Stimulated activated CD8-positive, alpha-beta memory T cell treated with anti-CD3 and anti-CD28 coated beads, Interleukin-7, amount 100 ng/mL, for 4 hours (primary cell): ENCODE measurements at places on chromosomes 2 and 18.
A peak's percentile ranks its signal among the peaks of the same experiment; 100 is the strongest.

DNA sequence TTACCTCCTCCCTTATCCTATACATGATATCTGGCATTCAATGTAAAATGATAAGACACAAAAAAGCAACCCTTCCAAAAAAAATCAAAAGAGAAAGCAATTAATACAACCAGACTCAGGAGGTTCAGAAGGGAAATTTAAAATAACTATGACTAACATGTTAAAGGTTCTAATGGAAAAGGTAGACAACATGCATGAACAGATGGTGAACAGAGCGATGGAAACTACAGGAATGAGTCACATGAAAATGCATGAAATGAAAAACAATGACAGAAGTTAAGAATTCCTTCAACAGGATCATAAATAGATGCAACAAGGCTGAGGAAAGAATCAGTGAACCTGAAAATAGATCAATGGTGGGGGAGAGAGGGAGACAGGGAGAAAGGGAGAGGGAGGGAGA, 26.1 kb upstream of the ERCC3 start:
- DNase-seq = no peak

GRCh38 chr2:135563793-135564192, 32.5 kb downstream of the R3HDM1 start:
- DNase-seq = no peak

DNA sequence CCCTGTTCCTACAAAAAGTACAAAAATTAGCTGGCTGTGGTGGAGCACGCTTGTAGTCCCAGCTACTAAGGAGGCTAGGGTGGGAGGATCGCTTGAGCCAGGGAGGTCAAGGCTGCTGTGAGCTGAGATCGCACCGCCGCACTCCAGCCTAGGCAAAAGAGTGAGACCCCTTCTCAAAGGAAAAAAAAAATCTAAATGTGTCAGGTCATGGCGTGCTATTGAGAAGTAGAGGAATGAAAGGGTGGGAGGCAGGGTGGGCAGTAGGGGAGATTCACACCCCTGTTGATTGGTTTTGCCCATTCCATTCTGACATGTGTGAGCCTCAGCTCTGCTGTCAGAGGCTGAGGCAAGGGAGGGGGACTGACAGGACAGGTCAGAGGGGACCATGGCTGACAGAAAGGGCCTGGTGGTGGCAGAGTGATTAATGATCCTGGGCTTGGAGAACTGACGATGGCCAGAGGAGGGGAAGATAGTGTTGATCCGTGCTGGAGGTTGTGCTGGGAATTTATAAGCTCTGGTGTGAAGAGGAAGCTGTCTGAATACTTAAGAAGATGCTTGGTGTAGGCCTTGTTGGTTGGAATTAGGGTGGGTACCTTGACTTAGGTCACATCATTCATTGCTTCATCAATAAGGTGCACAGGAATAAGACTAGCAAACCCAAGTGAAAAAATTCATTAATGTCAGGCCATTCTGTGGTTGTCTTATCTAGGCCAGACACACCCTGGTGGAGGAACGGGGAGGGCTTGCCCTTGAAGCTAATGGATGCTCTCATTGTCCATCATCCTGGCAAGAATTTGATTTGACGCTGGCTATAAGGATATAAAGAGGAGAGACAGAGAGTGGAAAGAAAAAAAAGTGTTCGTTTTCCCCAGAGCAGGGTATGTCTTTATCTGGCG, 19.1 kb upstream of the SMARCAL1 start:
- no peak for DNase-seq

GRCh38 chr2:172427256-172427989, at the start of gene ITGA6:
Gene ITGA6, plus strand, starts transcription at chr2:172427586.
- DNase-seq = peak; percentile 77

DNA sequence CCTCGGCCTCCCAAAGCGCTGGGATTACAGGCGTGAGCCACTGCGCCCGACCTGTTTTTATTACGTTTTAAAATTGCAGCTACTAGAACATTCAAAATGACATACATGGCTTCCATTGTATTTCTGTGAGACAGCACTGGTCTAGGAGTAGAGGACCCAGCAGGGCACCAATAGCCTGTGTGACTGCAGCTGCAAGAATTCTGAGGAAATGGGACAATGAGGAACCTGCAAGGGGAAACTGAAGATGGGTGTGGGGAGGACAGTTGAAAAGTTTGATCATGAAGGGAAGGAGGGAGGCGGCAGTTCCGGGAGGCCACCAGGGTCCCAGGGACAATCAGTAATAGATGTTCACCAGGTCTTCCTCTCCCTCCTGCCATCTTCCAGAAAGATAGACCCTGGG, 13.9 kb upstream of the DNPEP start:
- no peak for DNase-seq

DNA sequence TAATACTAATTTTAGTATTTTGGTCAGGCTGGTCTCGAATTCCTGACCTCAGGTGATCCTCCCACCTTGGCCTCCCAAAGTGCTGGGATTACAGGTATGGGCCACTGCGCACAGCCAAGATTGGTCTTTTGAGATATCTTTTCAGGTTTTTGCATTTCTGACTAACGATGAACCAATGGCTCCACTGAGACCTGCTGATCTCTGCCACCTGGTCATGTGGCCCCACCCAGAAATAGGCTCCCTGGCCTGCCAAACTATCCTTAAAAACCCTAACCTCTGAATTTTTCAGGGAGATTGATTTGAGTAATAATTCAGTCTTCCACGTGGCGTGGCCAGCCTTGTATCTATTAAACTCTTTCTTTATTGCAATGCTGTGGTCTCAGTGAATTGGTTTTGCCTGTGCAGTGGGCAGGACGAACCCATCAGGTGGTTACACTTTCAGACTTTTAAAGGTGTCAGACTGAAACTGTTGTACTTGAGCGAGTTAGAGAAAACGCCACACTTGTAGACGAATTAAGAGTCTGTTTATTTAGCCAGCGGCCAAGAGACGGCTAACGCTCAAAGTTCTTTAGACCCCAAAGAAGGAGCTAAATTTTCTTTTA, 85.8 kb upstream of the MSH6 start:
- no peak for DNase-seq

GRCh38 chr2:154527962-154528361, 170.5 kb upstream of the KCNJ3 start:
- DNase-seq = no peak

DNA sequence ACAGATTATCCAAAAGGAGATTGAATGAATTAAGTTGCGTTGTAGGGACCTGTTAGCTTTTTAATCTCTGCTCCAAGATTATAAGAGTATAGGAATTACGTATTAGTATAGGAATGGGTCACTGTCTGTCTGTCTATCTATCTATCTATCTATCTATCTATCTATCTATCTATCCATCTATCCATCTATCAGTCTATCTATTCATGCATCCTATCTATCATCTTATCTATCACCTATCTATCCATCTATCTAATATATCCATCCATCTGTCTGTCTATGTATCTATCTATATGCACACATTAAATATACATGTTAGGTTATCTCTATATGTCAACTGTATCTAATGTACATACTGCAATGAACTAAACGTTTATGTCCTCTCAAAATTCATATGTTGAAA, 255.8 kb downstream of the LPIN1 start:
- no peak for DNase-seq

- no peak for DNase-seq
Observed at GRCh38 chr2:119630121-119630520, 48.9 kb upstream of the TMEM177 start.

DNA sequence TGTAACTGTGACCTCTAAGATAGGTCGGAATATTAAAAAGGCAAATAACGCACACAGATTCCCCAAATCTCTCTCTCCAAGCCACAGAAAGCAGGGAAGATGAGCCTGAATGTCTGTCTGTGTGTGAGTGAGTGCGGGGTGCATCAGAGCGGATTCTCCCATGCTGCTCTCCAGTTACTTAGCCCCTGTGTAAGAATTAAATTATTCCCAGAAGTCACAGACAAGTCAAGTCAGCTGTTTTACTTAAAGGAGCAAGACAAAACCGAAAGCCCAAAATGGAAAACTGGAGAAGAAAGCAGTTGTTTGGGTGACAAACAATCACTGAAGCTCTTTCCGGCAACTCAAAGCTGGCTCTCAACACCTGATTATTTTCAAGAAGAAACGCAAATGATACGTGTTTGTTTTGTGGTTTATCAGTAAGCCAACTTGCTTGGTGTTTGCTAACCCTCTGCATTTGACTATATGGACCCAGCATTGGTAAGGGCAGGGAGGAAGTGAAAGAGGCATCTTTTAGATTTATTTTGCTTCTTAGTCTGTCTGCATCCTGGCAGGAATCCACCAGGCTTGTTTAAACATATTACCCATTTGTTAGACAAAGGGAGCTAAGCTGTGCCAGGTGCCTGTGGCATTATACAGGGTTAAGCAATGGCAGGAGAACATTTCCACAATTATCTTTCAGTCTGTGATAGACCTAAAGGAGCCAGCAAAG, 121.5 kb upstream of the CREB1 start:
- DNase-seq = no peak

DNA sequence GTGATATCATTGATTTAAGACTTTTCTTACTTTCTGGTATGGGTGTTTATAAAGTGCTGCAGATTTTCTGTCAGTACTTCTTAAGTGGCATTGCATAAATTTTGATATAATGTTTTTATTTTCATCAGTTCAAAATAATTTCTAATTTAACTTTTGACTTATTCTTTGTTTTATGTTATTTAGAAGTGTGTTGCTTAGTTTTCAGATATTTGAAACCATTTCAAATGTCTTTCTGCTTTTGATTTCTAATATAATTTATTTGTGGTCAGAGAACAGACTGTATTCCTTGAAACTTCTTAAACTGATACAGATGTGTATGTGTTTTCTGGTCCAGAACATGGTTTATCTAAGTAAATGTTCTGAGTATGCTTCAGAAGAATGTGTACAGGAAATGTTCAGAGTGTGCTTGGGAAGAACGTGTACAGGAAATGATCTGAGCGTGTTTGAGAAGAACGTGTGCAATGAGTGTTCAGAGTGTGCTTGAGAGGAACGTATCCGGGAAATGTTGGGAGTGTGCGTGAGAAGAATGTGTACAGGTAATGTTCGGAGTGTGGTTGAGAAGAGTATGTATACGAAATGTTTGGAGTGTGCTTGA, 265.7 kb upstream of the HS6ST1 start:
- DNase-seq = no peak

- no peak for DNase-seq
Observed at GRCh38 chr2:189015359-189015758, 41.2 kb downstream of the COL3A1 start.

DNA sequence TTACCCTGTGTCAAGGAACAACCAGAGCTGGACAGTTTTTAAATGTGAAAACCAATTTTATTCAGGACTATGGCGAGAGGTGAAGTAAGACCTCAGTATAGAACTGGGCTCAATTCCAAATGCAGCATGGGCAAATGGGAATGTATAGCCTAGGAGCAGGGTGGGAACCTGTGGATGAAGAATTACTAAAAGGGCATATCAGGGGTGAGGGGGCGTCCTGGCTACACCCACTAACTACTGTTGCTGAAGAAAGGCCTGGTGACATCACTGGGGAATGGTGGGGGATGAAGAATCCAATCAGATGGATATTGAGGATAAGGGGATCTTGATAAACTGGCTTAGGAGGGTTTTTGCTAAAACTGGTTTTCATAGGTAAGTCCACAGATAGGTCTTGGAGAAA, 27.3 kb upstream of the IL37 start:
- DNase-seq = no peak

GRCh38 chr2:185899366-185899765, 160.8 kb downstream of the FSIP2 start:
- no peak for DNase-seq

DNA sequence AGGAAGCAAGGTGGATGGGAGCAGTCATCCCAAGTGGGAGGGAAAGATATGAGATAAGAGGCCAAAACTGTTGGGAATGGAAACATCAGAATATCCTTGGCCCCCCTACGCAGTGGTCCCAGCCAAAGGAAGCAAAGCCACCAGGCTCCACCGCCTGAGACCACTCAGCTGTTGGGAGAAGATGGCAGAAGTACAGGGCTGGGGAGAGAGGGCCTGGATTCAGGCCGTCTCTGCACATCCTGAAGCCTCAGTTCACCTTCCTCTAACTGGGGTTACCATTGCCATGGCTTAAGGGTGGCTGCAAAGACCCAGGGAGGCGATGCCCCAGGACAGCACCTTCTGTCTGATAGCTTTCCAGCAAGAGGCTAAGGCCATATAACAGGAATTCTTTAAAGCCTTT, 193.8 kb downstream of the MGAT5 start:
- no peak for DNase-seq

GRCh38 chr2:121073320-121074210, 211.4 kb downstream of the TFCP2L1 start:
- no peak for DNase-seq

DNA sequence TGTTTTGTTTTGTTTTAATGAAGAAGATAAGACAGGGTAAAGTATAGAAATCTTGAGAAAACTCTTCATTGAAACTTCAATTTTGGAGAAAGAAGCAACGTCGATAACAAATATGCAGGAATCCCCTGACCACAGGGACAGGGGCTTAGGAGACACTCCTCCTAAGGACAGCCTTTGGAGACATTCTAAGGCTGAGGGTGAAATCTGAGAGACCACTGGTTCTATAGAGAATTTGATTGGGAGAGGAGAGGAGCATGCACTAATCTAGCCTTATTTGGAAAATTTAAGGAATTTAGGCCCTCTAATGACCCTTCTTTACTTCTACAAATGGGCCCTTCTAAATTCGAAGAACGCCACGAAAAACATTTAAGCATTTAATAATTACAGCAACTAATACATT, 207.6 kb downstream of the PPP1R1C start:
- DNase-seq = no peak

DNA sequence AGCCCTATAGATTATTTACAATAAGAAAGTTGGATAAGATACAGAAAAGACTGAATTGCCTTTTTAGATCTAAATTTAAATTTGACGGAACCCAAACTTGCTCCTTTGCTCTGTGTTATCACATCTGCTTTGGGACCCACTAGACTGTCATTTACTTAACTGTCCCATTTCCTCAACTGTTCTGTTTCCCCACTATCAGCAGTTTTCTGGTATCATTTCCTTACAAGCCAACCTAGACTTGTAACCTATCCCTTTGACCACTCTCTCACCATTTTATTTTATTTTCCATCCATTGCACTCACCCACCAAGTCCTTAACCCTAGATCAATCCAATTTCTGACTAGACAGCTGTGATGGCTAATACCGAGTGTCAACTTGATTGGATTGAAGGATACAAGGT, 38.6 kb upstream of the CD28 start:
- no peak for DNase-seq

- no peak for DNase-seq
Observed at GRCh38 chr2:152493945-152494528, 159.1 kb downstream of the FMNL2 start.

DNA sequence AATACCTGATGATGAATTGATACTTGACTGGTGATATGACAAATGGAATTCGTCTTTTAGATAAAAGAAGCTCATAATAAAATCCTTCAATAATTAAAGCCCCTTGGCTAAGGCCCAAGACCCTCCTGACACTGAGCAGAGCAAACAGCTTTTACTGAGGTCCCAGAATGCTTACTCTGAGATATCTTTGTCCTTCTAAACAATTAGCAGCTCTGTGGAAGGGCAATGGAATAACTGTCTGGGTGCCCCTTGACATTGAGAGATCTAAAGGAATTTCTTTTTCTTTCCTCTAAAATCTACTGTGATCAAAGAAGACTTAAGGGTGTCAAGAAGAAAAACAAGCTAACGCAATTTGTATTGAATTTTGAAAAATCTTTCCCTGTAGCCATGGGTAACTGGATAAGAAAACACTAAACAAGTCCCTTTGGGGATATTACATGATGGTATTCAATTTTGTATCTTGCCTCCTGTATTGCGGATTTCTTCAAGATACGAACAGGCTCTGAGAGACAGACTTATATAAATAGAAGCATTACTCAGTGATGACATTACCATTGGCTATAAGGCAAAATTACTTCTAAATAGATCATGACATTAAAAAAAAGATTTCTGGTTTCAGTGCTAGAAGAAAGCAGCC, 128.8 kb downstream of the MREG start:
- DNase-seq = no peak

GRCh38 chr18:33584548-33585430, 6.8 kb downstream of the ASXL3 start:
- DNase-seq = no peak
